SJCRH30 (cell line): ENCODE measurements at places on chromosomes 2 and 18. TPM values are rescaled to one million over a fixed set of nuclear protein-coding genes. Genes with fewer than 3 reads are reported as not detected.

The ASXL2 gene
- 24.5 and 26.7 TPM in 2 replicates for total RNA-seq

- DNase-seq = no peak
- H3K4me1 ChIP-seq = no peaks in the 10 kb centered on the region
- no peak overlapping the region for H3K4me3 ChIP-seq
Measured at GRCh38 chr18:41693008-41693407, 262.0 kb upstream of the PIK3C3 start.

GRCh38 chr18:13465124-13465446 lies 246.5 kb downstream of the LDLRAD4 start:
- H3K4me1 ChIP-seq = no peaks in the 10 kb centered on the region
- H3K36me3 ChIP-seq = no peaks in the 10 kb centered on the region
- DNase-seq = no peak

DNA sequence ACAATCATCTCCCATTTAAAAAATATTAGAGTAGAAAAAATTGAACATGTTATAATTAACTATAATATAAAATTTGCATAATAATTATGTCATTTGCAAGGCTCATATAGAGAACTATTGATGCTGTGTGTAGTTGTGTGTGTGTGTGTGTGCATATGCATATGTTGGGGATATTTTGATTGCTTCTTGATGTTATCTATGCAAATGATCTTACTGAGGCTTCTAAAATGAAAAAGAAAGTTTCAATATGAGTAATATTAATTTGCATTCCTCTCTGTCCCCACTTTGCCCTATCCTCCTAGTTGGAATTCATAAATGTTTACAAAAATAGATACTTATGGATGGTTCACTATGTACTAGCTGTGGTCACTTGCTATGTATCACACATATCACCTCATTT lies 523.3 kb downstream of the TRIB2 start:
- H3K4me3 ChIP-seq = no peak overlapping the region
- no peak for DNase-seq
- H3K4me1 ChIP-seq = no peaks in the 10 kb centered on the region
- H3K27me3 ChIP-seq = no peaks in the 10 kb centered on the region
- no peaks in the 10 kb centered on the region for H3K36me3 ChIP-seq
- H3K27ac ChIP-seq = no peak overlapping the region

- H3K4me3 ChIP-seq = no peak overlapping the region
- H3K36me3 ChIP-seq = no peaks in the 10 kb centered on the region
- no peak overlapping the region for H3K27ac ChIP-seq
Measured at GRCh38 chr18:44589693-44590355, 90.9 kb upstream of the SETBP1 start.

DNA sequence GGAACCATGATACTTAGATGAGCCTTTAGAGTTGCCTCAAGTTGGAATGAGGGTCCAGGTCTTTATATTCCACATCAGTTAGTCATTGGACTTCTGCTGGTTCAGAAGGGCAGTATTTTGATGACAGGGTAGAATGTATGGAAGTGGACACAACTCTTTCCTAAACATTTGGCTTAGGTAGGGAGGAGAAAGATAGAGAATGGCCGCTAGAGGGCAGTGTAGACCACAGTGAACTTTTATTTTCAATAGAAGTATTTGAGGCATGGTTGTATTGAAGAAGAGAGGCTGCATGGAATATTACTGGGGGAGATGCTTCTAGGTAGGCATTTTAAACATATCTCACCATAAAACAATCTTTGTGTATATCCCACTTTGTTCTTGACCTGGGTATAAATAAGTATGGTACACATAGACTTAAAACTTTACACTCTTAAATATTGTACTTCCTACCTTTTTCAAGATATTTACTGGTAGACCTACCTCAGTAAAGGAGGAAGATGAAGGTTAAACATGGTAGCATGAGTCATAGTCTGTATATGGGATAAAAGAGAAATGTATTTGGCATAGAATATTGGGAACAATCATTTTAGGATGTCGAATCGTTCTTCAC lies 497.6 kb upstream of the FAM98A start:
- no peak overlapping the region for H3K27ac ChIP-seq
- no peaks in the 10 kb centered on the region for H3K36me3 ChIP-seq
- no peaks in the 10 kb centered on the region for H3K4me1 ChIP-seq
- DNase-seq = peak; percentile 55

GRCh38 chr2:202237787-202238233 lies 587 bp downstream of the SUMO1 start:
- H3K36me3 ChIP-seq = peaks cover 7% of the 10 kb centered on the region
- no peaks in the 10 kb centered on the region for H3K27me3 ChIP-seq
- H3K4me3 ChIP-seq = peak overlapping the region; percentile 76
- H3K4me1 ChIP-seq = peaks cover 9% of the 10 kb centered on the region
- DNase-seq = peak; percentile 45

DNA sequence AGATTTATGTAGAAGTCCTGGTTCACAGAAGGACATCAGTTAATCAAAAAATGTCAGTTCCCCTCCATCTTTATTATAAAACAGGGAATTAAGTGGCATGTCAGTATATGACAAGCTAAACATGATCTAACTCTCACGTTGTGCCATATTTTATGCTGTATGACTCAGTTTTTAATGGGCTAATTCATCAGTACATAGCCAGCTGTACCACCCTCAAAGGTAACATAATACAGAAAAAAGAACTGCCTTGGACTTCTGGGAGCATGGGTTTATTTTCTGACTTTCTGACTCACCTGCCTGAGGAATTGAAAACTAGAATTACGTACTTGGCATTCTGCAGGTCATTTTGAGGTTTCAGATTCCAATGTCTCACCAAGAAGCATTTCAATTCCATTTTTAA lies 135.7 kb downstream of the CMPK2 start:
- no peaks in the 10 kb centered on the region for H3K36me3 ChIP-seq
- no peak overlapping the region for H3K4me3 ChIP-seq
- H3K27me3 ChIP-seq = no peaks in the 10 kb centered on the region
- no peak overlapping the region for H3K27ac ChIP-seq

- no peak overlapping the region for H3K4me3 ChIP-seq
- H3K27me3 ChIP-seq = no peaks in the 10 kb centered on the region
- no peak overlapping the region for H3K27ac ChIP-seq
- H3K36me3 ChIP-seq = no peaks in the 10 kb centered on the region
- no peak for DNase-seq
- no peaks in the 10 kb centered on the region for H3K4me1 ChIP-seq
Measured at GRCh38 chr18:61749546-61749945, 143.3 kb downstream of the RNF152 start.

DNA sequence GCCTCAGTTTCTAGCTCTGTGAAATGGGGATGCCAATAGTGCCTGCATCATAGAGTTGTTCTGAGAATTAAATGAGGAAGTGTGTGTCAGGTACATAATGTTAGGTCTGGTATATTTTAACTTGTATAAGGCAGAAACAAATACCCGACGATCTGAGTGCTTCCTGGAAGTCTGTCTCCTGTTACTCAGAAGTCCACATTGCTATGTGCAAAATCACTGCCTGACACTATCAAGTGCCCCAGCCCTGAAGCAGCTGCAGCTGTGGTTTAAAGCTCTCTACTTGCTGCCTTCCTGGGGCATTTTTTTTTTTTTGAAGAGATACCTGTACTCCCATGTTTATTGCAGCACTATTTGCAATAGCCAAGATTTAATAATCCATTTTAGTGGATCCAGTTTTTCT lies 125.3 kb downstream of the SLC4A3 start:
- H3K27ac ChIP-seq = no peak overlapping the region
- no peak for DNase-seq
- H3K4me1 ChIP-seq = peaks cover 13% of the 10 kb centered on the region

DNA sequence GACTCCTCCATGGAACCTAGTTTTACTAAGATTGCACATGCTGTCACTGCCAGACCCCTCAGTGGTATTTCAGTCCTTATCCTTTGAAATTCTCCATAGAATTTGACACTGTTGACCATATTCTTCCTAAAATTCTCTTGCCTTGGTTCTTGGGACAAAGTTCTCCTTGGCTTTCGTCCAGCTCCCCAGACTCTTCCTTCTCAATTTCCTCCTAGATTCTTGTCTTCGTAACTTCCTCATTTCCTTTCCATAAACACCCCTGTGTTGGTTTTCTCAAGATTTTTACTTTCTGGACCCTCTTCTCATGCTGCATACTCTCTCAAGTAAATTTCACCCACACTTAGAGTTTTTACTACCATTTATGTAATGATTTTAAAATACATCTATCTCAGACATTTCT lies 96.6 kb upstream of the TWSG1 start:
- DNase-seq = no peak
- no peak overlapping the region for H3K4me3 ChIP-seq
- H3K36me3 ChIP-seq = no peaks in the 10 kb centered on the region
- H3K27ac ChIP-seq = no peak overlapping the region
